ENCODE measurements at places on chromosomes 6 and 20.

DNA sequence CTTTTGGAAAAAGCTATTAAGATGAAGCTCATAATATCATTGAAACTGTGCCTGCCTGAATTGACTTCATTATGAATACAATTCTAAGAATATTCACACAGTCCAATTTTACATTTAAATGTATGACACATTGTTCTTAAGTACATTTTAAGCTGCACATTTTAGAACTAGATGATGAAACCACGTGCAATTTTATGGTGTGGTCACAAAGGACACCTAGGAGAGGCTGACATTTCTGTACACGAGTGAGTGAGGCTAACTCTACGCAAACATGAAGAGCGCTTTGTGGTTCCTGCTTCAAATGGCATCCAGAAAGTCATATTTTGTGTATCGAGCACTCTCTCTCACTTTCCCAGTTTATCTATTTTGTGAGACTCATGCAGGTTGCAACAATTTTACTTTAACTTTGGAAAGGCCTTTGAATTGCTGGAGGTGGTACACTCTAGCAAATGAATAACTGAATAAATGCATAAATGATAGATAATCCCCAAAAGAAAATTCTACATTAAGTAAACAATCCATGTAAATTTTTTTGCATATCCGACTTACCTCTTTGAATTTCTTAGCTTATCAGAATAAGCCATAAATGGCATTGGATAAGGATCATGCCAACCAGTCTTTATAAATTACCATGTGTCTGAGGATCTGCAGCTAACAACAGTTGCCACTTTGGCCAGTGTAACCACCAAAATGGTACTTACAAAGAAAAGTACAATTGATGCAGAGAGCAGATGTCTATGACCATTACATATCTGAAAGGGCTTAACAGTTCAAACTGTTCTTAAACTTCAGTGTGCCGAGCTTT lies 97.3 kb downstream of the NRSN1 start:
- no peak for DNase-seq

- no peak for DNase-seq
Observed at GRCh38 chr6:5532941-5533340, 271.6 kb downstream of the FARS2 start.

DNA sequence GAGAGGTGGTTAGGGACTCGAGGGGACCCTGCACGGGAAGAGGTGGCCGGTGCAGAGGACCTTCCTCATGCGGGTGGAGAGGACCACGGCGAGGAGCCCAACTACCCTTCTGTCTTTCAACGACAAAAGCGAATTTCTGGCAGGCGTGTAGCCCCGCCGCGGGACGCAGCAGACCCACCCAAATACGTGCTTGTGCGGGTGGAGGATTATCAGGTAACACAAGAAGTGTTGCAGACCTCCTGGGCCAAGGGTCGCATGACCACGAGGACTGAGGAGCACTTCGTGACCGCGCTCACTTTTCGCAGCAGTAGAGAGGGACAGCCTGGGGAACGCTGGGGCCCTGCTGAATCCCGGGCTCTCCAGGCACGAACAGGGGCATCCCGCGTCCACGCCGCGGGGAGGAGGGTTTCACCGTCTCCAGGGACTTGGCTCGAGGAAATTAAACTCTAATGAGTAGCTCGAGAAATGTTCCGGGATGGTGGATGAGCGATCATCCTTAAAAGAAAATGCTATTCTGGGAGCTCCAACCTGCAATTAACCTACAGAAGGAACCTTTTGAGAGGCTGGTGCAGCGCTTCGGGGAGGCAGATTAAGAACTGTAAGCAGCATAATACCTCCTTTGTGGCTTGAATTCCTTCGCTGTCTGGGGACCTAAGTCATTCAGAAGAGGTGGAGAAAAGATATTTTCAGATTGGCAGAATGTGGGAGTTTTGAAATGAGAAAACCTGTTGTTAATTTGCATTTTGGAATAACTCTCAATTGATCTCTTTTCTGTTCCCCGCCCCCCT lies 804 bp downstream of the C6orf141 start:
- DNase-seq: no peak

GRCh38 chr20:52637201-52637600 lies 335.0 kb upstream of the TSHZ2 start:
- no peak for DNase-seq

DNA sequence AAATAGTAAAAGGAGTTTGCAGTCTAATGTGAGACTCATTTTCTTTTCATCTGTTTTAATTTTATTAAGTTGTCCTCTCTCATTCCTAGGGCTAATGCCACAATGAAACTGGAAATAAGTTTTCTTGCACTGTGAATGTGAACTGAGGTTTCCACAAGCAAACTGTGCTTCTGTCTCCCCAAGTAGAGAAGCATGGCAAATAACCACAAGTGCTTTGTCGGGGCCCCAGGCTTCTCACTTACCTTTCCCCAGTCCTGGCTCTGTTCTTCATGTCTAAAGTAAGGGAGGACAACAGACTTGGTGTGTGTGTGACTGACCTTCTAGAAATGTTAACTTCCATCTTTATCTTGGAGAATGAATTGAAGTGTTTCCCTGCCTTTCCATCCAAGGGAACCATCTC lies 80.8 kb downstream of the CBFA2T2 start:
- DNase-seq: no peak

DNA sequence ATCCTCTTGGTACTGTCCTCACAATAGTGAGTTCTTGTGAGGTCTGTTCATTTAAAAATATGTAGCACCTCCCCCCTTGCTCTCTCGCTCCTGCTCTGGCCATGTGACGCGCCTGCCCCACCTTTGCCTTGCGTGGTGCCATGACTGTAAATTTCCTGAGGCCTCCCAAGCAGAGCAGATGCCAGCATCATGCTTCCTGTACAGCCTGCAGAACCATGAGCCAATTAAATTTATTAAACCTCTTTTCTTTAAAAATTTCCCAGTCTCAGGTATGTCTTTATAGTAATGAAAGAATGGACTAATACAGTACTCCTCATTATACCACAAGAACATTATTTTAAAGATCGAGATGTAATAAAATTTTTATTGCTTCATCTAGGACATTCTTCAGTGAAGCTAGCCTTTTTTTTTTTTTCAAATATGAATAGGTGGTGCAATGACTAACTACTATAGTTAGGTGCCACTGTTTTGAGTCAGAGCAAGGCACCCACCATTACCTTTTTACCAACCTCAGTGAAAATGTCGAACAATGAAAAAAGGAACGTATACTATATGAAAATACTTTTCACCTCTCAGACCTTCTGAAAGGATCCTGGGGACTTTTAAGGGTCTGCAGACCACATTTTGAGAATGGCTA lies 191.1 kb upstream of the SGK1 start:
- no peak for DNase-seq

DNA sequence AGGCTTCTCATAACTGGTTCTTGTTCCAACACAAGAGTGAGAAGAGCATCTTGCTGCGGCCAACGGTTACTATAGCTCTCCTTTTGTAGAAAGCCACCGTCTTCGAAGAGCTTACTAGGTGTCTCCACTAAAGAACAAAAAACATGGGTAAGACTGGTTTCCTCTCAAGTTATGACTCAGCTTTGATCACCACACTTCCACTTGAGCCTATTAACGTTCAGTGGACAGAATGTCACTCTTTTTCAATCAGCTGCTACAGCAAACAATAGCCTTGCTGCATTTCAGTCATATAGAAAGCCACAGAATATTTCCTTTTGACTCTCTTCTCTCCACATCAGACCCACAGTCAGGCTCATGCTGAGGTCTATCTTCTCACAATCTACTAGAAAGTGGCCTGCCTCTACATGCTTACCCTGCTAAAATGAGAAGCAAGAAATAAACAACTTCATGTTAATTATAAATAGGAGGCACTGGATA lies 243.5 kb upstream of the PREP start:
- DNase-seq: no peak

All from 8988T (cell line).